HS-27A (cell line): ENCODE measurements at places on chromosomes 13 and 19.
A peak's percentile ranks its signal among the peaks of the same experiment; 100 is the strongest.

GRCh38 chr19:42108527-42109389 is 23.5 kb downstream of the POU2F2 start:
- peak; percentile 87 for DNase-seq

DNA sequence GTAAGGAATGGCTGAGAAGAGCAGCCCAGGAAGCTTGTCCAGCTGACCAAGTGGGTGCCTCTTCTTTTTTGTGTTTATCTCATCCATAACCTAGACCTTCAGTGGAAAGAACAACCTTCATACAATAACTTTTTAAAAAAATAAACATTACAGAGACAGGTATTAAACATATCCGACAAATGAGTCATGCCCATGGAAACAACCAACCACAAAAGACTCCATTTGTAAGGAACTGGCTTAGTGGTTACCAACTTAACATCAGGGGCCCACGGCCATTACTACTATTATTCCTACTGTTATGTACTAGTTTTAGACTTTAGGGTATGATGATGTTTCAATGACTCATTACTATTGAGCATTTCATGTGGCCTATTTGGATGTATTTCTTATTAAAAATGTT is 191.7 kb upstream of the SERP2 start:
- DNase-seq = no peak

GRCh38 chr13:50467156-50468110 is 376.1 kb downstream of the DLEU7 start:
- no peak for DNase-seq

GRCh38 chr13:105778196-105778595 is 757.3 kb downstream of the EFNB2 start:
- no peak for DNase-seq

GRCh38 chr13:35283856-35284255 is 192.6 kb downstream of the MAB21L1 start:
- DNase-seq = no peak

DNA sequence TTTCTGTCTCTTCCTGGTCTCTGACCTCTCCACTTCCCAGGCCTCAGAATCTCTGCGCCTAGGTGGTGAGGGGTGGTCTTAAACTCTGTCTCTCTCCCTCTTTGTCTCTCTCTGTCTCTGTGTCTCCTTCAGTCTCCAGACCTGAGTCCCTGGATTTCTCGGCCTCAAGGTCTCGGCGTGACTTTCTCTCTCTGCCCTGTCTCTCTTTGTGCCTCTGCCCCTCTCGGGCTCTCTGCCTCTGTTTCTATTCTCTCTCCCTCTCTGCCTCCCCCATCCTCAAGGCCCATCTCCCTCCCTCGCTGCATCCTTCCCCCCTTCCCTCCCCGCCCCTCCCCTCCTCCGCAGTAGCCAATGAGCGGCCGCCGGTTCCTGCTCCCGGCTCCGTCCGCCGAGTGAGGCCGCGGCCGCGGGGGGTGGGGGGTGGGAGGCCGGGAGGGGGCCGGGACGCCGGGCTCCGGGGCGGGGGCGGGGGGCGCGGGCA is at the start of gene CACNG7:
TSS of gene CACNG7 (plus strand) at position 344 of the 481 bp plus-strand sequence. CDS start 3,554 bp downstream, outside the sequence.
- no peak for DNase-seq

GRCh38 chr19:2517881-2518601 is 42.1 kb downstream of the GADD45B start:
- DNase-seq = no peak

GRCh38 chr19:4391701-4392483 is 8.5 kb downstream of the SH3GL1 start:
- DNase-seq = no peak

DNA sequence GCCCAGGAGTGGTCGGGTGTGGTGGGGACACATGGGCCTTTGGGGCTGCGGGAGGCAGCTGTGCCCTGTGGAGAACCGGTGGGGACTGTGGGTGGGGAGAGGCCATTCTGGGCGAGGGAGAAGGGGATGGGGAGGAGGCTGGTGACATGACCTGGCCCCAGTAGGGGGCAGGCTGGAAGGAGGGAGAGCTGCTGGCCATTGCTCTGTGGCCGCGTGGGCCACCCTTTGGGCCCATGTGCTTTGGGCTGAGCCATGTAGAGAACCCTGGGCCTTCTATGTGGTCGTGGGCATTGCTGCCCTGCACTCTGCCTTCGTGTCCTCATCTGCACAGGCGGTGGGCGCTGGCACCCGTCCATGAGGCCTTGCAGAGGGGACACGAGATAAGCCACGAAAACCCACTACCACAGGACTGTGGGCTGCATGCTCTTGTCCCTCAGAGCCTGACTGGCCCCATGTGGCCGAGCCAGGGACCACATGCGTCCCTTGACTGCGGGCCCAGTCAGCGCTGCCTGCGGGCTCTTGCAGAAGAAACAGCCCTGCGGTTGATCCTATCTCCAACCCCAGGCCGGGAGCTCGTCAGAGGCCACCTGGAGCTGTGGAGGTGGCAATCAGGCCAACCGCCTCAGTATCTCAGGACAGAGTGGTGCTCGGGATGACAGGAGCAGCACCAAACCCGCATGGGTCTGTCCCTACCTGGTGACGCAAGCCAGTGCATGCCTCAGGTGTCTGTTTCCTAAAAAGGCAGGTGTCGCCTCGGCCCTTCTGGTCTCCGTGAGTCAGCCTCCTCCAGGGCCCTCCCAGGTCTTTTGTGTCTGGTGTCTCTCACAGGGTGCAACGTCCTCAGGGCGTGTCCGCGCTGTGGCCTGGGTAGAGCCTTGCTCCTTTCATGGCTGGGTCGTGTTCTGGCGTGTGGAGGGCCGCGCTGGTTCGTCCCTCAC is 14.3 kb downstream of the FZR1 start:
- DNase-seq = no peak

GRCh38 chr13:35785576-35786303 is 309.3 kb upstream of the MAB21L1 start:
- DNase-seq = no peak

DNA sequence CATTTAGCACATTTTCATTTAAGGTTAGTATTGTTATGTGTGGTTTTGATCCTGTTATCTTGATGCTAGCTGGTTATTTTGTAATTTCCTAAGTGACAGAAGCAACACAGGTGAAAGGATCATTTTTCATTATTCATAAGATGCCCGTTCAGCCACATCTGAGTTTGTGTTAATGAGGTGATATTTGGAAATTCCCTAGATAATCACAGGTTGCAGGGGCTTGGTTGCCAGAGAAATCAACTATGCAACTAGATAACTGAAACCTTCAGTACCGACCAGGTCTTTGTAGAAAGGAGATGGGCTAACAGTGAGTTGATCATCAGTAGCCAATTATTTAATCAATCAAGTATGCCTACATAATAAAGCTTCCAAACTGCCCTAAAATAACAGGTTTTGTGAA is 121.3 kb upstream of the UFM1 start:
- DNase-seq = no peak

DNA sequence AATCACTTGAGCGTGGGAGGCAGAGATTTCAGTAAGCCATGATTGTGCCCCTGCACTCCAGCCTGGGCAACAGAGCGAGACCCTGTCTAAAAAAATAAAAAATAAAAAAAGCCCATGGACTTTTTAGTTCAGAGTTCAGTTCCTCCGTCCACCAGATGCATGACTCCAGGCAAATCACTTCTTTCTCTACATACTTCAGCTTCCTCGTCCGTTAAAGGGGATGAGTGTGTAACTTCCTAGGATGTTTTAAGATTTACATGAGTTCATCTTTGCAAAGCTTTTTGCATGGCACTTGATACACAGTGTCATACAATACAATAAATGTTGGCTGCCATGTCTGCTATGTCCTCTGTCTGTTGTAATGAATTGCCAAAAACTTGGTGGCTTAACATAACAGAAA is 10.0 kb upstream of the FFAR2 start:
- no peak for DNase-seq

- no peak for DNase-seq
Measured at GRCh38 chr13:44434766-44435141, 61.1 kb downstream of the SERP2 start.

GRCh38 chr19:44640518-44640917 is 3.2 kb upstream of the PVR start:
- peak; percentile 67 for DNase-seq

DNA sequence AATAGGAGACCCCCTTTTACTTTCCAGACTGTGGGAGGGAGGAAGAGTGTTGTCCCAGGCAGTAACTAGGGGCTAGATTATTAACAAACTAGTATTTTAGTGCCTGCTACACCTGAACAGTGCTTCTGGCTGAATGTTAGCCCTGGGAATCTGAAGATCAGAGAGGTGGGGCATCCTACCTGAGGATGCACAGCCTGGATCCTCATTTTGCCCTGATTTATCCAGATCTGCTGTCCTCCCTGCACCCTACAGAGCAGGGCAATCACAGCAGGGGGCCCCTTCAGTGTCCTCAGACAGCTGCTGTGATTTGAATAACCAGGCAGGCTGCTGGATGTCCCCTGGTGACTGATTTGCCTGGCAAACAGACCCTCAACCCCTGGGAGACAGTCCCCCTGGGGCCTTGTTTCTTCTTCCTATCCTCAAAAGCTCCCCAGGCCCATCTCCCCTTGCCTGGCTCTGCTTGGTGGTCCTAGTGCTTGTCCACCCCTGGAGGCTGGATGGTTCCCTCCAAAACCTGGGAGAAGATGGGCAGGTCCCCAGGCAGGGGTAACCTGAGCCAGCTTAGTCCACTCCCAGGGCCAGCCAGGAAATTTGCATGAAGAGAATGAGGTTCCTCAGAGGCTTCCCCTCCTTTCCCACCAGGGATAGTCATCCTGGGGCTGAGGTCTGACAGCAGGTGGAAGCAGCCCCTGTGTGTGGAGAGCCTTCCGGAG is at the start of gene OVOL3:
TSS of gene OVOL3 (plus strand) at position 657 of the 713 bp plus-strand sequence. CDS start 60 bp downstream, outside the sequence.
- no peak for DNase-seq

- DNase-seq = no peak
Measured at GRCh38 chr13:109999659-110000533, 213.5 kb upstream of the IRS2 start.

GRCh38 chr19:19083413-19084178 is 19.8 kb downstream of the SLC25A42 start:
- DNase-seq = no peak

DNA sequence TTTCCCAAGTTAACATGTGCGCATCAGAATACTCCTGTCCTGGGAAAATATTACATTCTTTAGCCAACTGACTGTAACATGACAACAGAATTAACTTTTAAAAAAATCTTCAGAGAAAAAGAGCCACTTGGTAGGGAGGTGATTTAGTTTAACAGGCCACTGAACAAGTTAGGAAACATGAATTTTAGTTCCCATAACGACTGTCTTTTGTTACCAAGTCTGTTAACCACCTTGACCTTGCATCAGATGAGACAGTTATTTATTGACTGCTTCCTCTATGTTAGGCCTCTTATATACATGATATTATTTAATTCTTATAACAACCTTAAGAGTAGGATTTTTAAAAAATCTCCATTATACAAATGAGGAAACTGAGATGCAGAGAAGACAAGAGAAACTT is 268.6 kb downstream of the NDFIP2 start:
- DNase-seq = no peak

DNA sequence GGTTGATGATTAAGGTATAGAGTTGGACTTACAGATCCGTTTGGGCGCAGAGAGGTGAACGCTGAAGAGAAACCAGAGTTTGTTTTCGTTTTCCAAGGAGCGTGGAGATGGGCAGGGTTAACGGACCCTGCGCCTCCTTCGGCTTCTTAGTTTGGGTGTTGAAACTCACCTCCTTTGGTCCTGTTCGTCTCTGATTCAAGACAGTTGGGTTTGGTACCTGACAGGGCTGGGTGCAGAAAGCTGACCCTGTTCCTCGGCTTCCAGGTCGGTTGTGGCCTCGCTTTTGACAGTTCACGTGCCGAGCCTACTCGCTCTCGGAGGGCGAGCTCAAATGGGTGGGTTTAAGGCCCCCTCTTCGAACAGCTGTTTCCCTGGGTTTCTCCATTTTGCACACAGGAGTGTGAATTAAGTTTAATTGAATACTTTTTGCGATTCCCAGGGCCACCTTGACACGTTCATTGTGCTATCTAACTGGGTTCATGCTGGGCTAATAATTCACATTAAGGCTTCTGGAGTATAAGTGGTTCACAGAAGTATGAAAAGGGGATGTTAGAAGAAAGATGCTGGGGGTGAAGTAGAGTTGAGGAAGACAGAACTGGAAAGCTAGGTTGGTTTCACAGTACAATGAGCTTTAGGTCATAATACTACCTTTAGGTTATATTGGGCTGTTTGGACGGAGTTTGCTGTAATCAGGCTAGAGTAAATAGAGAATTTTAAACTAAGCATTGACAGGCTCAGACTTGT is 638 bp downstream of the USPL1 start:
- no peak for DNase-seq

DNA sequence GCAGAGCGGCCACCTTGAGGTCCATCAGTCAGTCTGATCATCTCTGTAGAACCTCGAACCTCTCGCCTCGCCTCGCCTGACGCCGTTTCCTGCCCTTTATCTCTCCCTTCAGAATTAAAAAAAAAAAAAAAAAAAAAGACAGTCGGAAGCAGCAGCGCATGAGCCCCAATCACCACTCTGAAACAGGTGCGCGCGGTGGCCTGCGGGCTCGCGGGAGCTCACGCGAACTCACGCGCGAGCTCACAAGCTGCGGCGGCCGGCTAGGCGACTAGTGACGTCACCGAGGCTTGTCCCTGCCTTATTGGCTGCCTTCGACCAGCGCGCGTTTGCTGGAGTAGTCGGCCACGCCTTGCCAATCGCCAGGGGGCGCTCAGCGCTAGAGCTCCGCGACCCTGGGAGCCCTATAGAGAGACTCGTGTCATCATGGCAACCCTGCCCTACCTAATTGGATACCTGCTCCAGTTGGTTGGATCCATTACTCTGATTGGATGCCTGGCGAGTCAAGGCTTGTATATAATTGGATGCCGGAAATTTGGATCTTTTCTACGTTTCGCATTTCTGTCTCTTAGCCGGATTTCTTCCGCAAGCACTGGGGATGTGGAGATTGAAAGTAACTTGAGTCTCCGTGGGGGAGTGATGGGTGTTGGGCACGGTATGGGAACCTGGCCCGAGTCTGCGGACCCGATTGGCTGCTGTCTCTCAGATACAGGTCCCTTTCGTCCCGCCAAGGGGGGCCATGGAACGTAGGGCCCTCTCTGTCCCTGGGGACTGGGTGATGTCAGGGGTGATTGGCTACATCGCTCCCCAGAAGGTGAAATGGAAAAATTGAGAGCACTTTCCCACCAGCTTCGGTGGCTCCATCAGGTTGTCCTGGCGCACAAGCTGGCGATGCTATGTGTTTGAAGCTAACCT is 31.6 kb downstream of the SYT3 start:
- no peak for DNase-seq

- no peak for DNase-seq
Measured at GRCh38 chr19:49556412-49557398, 23.7 kb downstream of the NOSIP start.
